ENCODE measurements at places on chromosomes 2 and 18.
A peak's percentile ranks its signal among the peaks of the same experiment; 100 is the strongest.

- no peak for DNase-seq
Measured at GRCh38 chr2:151808258-151809072, 19.8 kb downstream of the ARL5A start.

- no peak for DNase-seq
Measured at GRCh38 chr2:39008665-39009064, 112.2 kb downstream of the SOS1 start.

DNA sequence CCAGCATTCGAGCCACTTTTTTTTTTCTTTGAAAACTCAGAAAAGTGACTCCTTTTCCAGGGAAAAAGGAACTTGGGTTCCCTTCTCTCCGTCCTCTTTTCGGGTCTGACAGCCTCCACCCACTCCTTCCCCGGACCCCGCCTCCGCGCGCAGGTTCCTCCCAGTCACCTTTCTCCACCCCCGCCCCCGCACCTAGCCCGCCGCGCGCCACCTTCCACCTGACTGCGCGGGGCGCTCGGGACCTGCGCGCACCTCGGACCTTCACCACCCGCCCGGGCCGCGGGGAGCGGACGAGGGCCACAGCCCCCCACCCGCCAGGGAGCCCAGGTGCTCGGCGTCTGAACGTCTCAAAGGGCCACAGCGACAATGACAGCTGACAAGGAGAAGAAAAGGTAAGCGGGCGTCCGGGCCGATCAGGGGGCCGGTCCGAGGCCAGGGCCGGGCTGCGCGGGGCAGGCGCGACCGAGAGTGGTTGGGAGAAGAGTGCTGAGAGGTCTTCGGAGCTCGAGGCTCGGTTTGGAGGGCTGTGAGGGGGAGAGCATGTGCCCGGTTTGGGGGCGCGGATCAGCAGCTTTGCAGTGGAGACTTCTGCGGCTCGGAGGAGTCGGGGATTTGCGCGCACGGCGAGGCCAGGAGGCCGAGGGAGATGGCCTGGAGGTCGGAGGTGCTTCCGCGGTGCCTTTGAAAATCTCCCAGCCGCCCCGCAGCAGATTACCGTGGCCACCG, 502 bp downstream of the EPAS1 start:
- no peak for DNase-seq

DNA sequence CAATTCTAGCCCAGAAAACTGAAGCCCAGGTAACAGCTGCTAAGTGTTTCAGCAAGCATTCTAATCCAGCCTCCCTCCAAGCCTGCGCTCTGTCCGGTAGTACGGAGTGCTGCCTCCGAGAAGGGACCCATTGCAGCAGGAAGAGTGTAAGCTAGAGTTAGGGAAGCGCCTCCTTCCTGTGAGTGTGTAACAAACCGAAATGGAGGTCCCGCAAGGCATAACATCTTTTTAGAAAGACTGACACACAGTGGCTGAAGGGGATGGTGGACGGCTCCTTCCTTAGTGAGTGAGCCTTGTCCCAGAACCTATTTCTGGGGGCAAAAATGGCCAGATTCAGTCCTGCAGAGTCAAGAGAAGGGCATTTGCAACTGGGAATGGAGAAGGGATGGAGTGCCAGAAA, 12.2 kb downstream of the PKDCC start:
- no peak for DNase-seq

DNA sequence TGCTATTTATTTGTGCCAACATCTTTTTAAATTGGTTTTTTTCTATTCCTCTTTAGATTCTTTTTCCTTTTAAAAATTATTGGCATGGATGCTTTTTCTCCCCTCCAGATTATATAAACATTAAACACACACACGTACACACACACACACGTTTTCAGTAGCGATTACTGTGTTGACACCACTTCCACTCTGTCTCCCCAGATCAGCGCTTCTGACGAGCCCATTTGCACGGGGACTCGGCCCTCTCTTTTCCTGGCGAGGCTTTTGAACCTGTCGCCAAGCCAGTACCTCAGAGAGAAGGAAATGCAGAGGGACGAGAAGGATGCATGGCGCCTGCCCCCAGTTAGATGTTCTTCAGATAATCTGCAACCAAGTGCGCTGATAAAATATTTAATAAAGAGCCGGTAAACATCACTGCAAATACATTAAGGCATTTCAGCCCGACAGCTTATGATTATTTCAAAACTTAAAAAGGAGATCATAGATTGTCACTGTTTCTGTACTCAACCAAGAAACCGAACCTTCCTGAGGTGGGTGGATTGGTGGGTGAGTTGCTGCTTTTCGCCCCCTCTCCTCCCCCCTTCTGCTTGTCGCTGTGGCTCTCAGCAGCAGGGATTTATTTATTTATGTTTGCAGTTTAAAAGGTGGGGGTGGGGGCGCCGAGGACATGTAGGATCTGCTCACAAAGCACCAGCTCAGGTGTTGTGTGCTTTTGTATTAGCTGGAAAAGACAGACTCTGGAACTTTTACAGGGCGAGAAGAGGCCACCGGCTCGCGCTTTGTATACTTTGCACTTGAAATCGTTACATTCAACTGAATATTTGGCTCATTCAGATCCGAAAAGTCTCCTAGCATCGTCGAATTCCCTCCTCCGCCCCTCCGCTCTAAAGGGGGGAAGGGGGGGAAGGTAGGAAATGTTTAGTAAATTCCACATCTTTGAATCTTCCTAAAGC, 787 bp upstream of the TBR1 start:
- DNase-seq, result no peak

- DNase-seq, result no peak
Measured at GRCh38 chr18:79935098-79935480, 16.4 kb downstream of the SLC66A2 start.

GRCh38 chr2:108605947-108606346, 71.7 kb downstream of the LIMS1 start:
- DNase-seq, result no peak

GRCh38 chr2:69163109-69163508, 150.1 kb downstream of the ANTXR1 start:
- no peak for DNase-seq

GRCh38 chr2:26615860-26616705, 25.1 kb downstream of the CIB4 start:
- DNase-seq, result peak; percentile 91

- no peak for DNase-seq
Measured at GRCh38 chr18:62976227-62976626, 260.9 kb downstream of the PHLPP1 start.

DNA sequence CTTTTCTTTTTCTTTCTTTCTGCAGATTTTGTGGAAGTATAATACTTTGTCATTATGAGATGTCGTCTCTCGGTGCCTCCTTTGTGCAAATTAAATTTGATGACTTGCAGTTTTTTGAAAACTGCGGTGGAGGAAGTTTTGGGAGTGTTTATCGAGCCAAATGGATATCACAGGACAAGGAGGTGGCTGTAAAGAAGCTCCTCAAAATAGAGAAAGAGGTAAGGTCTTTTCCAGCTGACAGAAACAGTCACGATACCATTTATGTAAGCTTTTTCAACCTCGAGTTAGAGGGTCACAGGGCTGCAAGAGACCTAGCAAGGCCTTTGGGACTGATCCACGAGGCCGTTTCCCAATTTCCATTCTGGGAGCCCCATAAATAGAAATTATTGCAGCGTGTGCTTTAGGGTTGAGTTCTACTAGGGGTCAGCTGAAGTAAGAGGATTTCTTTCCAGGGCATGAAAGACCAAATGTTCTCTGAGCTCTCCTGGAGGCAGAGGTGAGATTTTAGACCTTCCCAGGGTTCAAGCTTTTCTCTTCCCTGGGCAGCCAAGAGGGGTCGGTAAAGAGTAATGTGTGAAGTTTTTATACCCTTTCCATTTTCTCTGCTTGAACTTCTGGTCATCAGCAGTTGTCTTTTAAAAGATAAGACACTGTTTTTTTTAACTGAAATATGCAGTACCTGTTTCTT, 15.5 kb downstream of the MAP3K20 start:
- no peak for DNase-seq

DNA sequence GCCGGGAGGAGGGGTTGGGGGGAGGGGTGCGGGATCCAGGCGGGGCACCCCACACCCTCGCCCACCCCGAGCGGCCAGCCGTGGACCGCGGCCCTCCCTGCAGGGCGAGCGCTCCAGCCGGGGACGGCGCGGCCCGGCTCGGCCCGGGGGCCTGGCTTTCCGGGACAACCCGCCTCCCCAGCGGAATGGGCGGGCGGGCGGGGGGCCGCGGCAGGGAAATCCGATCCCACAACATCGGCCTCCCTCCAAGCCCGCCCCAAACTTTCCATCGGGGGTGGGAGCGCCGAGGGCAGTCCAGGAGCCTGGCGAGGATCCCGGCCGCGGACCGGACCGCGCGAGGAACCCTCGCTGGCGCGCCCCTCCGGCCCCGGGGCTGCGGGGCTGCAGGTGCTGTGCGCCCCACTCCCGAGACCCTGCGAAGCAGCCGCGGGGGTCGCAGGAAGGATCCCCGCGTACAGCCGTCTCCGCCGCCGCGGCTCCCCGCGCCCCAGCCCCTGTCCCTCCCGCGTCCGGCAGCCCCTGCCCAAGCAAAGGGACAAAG, 529 bp downstream of the SEMA4C start:
- no peak for DNase-seq

GRCh38 chr2:217742841-217743240, 260.0 kb downstream of the TNS1 start:
- no peak for DNase-seq

- DNase-seq, result peak; percentile 46
Measured at GRCh38 chr2:88739985-88740600, 48.6 kb downstream of the RPIA start.

DNA sequence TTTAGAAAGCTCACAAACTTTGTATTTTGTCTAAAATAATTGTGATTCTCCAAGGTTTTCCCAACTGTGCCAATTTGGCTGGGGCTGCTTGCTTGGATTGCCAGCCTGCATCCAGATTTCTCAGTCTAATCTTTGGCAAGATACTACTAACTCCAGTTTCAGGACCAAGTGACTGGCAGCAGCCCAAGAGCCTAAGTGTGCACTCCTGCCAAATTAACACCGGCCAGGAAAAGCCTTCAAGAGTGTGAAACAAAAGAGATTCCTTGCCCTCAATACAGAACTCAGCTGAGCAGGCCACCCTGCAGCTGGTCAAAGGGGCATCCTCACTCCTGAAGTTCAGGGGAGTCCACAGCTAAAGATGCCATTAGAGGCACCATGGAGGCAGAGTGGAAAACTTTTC, 589.0 kb upstream of the ACVR2A start:
- no peak for DNase-seq

- DNase-seq, result no peak
Measured at GRCh38 chr2:237996021-237996593, 29.3 kb downstream of the UBE2F start.

DNA sequence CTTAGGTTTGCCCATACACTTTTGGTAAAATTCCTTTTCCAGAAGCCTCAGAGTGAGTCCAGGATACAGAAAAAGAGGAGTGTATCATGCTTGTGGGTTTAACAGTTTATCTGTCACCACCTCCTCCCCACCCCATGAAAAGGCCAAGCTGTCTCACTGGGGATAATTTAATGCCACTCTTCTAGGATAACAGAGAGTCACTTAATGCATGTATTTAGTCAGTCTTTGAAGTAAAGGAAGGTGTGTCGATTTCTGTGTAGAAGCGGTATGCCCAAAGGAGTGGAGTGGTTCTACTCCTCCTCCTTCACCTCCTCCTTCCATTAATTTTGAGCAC, 116.4 kb downstream of the QPCT start:
- no peak for DNase-seq

GRCh38 chr2:44836174-44836573, 105.3 kb upstream of the SIX3 start:
- no peak for DNase-seq

DNA sequence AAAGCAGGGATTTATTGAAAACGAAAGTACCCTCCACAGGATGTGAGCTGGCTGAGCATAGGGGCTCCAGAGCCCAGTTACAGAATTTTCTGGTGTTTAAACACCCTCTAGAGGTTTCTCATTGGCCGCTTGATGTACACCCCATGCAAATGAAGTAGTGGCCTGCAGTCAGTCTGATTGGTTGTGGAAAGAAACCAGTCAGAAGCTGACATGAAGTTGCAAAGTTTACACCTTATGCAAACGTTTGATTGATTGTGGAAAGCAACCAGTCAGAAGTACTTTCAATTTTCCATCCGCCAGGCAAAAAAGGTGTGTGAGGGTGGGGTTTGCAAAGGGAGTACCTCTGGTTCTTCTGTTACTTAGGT, 62.3 kb downstream of the VWA3B start:
- DNase-seq, result no peak

- no peak for DNase-seq
Measured at GRCh38 chr2:221741496-221742211, 169.6 kb upstream of the EPHA4 start.

DNA sequence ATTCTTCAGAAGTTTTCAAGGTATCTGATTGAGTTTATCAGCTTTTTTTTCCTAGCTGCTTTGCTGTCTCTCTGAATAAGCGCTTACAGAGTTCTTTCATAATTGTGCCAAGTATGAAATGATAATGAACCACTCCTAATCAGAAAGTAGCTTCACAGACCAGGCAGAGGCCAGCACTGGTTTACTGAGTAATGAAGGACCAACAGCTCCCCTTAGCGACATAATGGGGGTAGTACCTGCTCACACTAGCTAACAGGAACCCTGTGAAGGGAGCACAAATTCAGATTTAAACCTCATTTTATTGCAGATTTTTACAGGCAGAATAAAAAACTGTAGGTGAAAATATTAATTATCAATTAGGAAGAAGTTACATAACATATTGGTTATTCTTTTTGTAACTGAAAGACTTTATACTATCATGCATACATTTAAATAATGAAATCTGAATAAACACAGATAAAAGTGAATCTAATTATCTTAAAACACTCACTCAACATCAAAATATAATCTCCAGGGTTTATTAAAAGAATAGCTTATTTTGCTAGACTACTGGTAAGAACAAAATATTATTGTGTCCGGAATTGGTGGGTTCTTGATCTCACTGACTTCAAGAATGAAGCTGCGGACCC, 53.7 kb upstream of the LRRC30 start:
- peak; percentile 35 for DNase-seq

DNA sequence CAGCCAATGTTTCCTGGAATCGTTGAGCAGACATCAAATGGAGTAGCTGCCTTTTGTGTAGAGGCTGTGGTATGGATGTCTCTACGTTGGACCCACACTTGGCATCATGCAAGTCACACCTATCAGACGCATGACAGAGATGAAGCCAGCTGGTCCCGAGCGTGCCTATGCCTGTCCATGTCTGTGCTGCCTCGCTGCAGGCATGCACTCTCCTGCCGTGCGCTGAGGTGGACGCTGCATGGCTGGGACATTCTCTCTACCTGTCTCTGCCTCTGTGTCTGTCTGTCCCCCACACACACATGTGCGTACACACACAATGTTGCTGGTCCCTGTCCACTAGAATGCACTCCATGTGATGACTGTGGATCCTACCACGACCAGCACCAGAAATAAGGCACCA, 514.2 kb upstream of the MYT1L start:
- DNase-seq, result peak; percentile 96

DNA sequence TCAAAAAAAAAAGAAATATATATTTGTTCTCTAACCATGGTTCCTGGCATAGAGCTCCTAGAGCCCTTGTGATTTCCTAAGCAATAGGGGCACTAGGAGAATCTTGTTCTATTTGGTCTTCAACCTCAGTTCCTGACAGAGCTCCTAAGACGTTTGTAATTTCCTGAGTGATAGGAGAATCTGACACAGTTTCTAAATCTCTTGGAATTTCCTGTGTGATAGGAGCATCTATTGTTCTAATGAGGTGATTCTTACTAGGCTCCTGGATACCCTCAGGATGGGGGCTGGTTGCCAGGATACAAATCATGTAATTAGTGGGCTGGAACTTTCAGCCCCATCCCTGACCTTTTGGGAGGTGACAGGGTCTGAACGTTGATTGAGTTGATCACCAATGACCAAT, 245.8 kb downstream of the ZEB2 start:
- no peak for DNase-seq

GRCh38 chr2:46125798-46126197, 171.4 kb upstream of the EPAS1 start:
- no peak for DNase-seq

- no peak for DNase-seq
Measured at GRCh38 chr2:227029426-227030105, 134.4 kb downstream of the COL4A4 start.

Measured in NCI-H1694 (cell line).